ENCODE measurements at places on chromosomes 7 and 10. TPM values are rescaled to one million over a fixed set of nuclear protein-coding genes. Genes with fewer than 3 reads are reported as not detected.

- peak; percentile 76 for DNase-seq
Observed at GRCh38 chr10:72688208-72688651, 3.7 kb upstream of the MCU start.

DNA sequence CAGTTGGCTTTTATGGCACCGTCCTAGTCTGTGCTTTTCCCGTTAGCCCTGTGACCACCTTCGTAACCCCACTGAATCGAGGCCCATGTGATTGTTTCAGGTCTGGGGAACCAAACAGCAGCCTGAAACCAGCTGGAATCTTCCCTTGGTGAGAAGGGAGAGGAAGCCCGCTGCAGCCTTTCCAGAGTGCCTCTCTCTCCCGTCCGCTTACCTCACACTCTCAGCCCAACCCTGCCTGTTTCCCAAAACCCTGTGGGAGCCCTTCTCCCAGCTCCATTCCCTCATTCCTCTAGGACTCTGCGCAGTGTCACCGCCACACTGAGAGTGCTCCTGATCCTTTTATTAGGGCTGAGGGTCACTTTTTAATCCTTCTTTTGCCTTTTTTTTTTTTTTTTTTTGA is 139.6 kb downstream of the WDR37 start:
- DNase-seq, result no peak

The SMARCD3 gene
- 128 TPM for polyA plus RNA-seq

- no peak for DNase-seq
Observed at GRCh38 chr10:44046605-44047004, 338.3 kb downstream of the CXCL12 start.

DNA sequence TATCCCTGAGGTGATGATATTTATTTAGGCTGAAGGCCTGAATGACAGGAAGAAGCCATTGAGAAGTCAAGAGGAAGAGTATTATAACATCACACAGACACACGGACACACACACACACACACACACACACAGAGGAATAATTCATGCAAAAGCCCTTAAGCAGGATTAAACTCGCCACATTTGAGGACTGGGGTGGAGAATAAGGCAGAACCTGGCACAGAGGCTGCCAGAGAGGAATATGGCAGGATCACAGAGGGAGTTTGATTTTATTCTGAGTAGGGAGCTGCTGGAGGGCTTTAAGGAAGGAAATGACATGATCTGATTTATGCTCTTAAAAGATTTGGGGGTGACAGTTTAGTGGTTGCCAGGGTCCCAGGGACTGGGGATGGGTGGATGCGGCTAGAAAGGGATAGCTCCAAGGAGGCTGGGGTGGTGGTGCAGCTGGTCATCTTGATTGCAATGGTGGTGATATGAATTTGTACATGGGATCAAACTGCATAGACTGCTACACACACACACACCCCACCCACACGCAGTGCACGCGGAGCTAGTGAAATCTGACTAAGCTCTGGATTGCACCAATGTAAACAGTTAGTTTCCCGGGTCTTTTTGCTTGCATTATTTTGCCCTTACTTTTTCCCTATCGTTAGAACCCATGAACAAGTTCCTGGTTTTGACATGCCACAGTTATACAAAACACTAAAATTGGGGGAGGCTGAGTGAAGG is 11.2 kb downstream of the SMURF1 start:
- DNase-seq, result no peak

GRCh38 chr7:133024596-133024995 is 57.3 kb downstream of the CHCHD3 start:
- no peak for DNase-seq

GRCh38 chr10:116094356-116094755 is 178.7 kb downstream of the GFRA1 start:
- DNase-seq, result no peak

- peak; percentile 82 for DNase-seq
Observed at GRCh38 chr7:30225863-30226613, 58.4 kb upstream of the ZNRF2 start.

DNA sequence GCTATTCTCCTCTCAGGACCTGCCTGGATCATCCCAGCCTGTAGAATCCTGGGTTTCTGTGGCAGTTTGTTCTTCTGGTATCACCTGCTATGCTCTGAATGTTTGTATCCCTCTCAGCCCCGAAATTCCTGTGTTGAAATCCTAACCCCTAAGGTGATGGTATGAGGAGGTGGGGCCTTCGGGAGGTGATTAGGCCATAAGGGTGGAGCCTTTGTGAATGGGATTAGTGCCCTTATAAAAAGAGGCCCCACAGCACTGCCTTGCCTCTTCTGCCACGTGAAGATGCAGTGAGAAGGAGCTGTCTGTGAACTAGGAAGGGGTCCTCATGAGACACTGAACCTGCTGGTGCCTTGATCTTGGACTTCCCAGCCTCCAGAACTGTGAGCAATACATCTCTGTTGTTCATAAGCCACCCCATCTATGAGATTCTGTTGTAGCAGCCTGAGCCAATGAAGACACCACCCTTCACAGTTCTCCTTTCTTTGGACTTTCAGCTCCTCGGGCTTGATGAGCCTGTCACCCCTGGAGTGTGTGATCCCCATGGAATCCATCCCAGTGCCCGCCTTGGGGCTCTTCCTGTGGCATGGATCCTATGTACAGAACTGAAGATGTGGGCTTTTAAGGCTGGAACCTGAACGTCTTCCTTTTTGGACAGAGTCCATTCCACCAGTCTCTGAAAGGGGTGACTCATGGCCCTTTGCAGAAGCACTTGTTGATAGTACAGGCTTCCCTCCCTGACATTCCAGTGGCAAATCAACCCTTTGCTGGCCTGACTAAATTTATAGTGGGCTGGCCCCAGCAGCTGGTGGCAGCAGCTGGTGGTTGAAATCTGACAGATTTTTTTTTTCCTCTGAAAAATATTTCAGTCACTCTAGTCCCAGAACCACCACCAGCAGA is 138.0 kb downstream of the TACC2 start:
- DNase-seq, result peak; percentile 74

- peak; percentile 37 for DNase-seq
Observed at GRCh38 chr10:123746061-123746460, 79.9 kb downstream of the GPR26 start.

The PHYHIPL gene
- polyA plus RNA-seq, result 1.7 TPM

DNA sequence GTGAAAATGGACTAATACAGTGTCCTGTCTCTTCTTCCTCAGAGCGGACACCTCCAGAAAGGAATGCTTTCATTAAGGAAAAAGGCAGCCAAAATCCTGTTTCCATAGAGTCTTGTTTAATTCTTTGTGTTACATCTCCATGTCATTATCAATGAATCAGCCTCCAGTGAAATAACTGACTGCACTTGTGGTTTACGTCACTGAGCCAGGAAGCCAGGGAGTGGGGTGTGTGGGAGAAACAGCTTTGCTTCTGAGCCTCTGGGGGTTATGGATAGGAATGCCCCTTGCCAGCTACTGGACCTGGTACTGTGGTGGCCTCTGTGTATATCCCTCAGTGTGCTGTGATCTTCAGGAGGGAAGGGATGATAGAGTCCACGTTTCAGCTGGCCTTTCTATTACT is 416.8 kb downstream of the GALNT17 start:
- DNase-seq, result no peak
